ENCODE measurements at places on chromosomes 13 and 19.
A peak's percentile ranks its signal among the peaks of the same experiment; 100 is the strongest.

DNA sequence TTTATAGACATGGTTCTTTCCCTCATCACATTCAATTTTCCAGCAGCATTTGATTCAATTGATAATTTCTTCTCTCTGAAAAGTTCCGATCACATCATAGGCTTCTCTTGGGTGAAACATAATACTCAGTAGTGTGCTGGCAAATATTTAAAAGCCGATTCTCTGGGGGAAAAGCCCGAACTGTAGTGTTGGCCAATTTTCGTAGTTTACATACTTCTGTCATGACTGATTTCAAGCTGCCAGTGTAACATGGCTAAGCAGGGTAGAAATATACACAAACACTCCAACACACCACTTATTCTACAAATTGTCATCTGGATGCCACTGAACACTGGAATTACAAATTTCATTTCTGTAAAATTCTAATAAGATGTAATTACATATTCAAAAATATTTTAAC, 56.1 kb upstream of the FREM2 start:
- DNase-seq = no peak

- no peak for DNase-seq
Observed at GRCh38 chr13:74346960-74347359, 212.8 kb upstream of the KLF12 start.

- peak; percentile 83 for DNase-seq
Observed at GRCh38 chr19:55452749-55453346, 8.6 kb downstream of the ISOC2 start.

GRCh38 chr13:105960326-105960725, 575.1 kb downstream of the EFNB2 start:
- no peak for DNase-seq

DNA sequence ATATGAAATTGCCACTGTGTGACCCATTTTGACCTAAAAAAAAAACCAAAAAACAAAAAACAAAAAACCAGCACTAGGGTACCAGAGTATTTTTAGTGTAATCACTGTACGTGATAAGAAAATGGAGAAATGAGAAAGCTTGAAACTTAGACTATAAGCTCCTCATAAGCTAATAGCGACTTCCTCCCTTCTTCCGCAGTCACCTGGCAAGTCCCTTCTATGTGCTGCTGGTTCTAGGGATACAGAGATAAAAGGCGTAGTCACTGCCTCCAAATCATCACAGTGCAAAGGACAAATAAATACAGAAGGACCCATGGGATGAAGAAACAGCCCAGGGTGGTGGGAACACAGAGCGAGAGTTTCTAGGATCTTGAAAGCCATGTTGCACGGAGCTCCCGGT, 190.3 kb downstream of the TM9SF2 start:
- DNase-seq = no peak
